ENCODE measurements at places on chromosomes 16 and 17.

- DNase-seq: no peak
Observed at GRCh38 chr17:83090444-83091256, 11.2 kb downstream of the METRNL start.

DNA sequence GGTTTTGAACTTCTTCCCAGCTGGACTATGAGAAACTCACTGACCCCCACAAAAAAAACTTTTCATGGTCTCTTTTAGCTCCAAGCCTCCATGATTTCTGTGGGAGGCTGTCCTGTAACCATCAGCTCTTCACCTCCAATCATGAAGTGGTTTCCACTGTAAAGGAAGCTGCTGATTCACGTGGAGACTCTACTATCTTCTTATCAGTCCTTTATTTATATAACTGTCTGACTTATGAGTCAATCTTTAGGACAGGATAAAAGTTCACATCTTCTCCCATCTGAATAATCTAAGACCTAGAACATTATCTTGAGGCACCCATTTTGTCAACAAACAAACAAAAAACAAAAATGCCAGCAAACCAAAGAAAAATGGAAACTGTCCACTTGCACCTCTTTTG lies 409.9 kb downstream of the SLC39A11 start:
- DNase-seq: no peak

- no peak for DNase-seq
Observed at GRCh38 chr17:76451506-76451905, 1.4 kb downstream of the UBE2O start.

DNA sequence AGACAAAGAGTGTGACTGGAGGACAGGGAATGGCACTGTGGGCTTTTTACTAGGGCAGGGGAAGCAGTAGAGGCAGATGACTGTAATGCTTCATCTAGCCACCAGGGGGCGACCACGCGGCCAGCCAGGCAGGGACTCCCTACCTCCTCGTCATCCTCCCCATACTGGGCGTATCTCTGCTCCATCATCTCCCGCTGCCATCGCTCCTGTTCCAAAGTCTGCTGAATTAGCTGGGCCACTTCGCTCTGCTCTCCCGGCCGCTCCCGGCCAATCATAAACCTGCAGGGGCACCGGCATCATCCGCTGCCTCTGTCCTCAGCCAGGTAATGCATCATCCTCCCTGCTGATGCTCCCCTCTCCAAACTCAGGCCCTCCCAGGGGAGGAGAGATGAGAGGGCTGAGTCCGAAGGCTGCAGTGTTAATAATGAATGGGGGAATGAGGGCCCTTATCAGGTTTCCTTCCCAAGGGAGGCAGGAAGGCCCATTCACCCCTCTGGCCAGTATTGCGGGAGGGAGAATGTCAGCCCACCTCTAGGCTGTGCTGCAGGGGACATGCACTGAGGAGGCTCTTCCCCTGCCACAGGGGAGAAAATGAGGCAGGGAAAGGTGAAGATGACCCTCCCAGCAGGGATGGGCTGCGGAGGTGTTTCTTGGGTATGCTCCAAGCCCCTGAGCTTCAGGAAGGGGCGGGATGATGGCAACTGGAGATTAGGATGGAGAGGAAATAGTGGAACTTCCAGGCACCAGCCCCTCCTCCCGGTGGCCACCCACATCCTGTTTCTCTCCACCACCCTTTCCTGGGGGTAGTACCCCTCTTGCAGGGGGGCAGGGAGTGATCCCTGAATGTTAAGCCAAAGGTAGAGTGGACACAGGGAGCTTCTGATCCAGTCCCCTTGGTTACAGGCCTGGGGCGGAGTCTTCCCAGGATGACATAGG lies 10.3 kb upstream of the SAMD14 start:
- DNase-seq: no peak

- DNase-seq: no peak
Observed at GRCh38 chr17:61282377-61282776, 117.3 kb upstream of the TBX2 start.

DNA sequence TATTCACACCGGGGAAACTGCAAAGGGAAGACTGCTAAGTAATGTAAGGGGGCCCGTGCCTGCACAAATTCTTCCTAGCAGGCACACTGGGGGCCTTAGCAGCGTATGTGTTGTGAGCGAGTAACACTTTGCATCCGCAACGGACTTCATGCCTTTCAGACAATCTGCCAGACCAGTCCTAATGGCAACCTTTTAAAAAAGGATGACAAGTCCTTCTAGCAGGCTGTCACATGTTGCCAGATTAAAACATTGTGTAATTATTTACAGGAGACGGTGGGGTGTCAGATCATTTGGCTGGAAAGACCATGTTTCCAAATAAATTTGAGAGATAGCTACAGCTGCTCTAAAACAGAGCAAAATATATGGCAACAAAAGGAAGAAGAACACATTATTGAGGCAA lies 46.1 kb downstream of the CPPED1 start:
- no peak for DNase-seq

DNA sequence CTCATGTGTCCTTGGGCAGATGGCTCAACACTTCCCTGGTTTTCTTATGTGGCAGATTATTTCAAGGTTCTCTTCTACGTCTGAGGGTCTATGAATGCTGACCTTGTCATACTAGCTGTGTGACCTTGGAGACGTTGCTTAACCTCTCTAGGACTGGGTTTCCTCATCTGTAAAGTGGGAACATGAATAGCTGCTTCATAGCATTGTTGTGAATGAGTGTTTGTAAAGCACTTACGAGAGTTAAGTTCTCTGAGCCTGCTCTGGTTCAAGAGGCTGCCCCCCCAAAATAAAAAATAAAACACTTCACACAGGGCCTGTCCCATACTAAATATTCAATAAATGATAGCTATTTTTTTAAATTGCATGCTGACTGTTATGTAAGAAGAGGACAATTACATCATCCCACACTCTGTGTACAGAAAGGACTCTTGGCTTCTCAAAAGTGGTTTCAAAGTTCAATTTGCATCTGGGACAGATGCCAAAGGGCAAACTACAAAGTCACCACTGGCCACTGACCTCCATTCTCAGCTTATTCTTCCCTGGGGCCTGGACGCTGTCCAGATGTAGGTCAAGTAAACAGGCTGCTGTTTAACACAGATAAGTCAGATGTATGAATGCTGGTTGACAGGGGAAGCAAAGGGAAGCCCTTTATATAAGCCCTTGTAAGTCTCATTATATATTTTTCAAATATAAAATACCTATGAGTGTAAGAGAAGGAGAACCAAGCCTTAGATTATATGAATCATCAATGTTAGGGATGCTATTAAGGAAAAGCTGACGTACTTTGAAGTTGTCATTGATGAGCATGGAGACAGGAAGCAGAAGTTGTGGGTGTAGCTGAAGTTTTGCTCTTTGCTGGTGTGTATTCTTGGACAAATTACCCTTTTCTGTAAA lies 15.4 kb upstream of the NDEL1 start:
- DNase-seq: no peak

DNA sequence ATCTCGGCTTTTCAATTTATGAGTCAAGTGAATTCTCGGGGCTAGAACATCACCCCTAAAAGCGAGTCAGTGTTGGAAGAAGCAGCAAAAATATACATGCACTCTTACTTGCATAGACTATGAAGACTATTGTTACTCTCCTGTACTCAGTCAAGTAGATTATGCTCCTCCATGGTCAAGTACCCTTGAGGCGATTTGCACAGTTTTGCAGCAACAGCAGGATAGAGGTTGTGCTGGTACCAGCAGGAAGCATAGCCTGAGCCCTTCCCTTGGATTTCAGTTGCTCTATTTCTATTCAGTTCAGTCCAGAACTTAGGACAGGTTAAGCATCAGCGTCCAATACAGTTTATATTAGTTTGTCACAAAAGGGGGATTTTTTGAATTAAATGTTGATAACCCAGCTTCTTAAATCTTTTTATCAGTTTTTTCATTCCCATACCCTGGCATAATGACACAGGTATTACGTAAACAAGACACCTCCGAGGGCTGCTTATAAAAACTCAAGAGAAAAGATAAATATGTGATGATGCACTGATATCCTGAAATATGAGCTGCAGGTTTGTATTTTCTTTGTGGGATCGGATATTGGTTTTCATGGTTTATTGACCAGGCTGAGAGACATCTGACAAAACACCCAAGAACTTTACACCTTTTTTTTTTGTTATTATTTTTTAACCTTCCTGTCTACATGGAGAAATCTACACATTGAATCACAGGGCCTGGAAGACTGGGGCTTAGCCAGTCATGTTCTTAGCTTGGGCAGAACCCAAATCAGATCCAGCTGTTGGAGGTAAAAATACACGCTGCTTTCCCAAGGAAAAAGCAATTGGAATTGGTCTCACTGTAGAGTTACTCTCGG lies 144.1 kb downstream of the PITPNC1 start:
- DNase-seq: peak; percentile 46

DNA sequence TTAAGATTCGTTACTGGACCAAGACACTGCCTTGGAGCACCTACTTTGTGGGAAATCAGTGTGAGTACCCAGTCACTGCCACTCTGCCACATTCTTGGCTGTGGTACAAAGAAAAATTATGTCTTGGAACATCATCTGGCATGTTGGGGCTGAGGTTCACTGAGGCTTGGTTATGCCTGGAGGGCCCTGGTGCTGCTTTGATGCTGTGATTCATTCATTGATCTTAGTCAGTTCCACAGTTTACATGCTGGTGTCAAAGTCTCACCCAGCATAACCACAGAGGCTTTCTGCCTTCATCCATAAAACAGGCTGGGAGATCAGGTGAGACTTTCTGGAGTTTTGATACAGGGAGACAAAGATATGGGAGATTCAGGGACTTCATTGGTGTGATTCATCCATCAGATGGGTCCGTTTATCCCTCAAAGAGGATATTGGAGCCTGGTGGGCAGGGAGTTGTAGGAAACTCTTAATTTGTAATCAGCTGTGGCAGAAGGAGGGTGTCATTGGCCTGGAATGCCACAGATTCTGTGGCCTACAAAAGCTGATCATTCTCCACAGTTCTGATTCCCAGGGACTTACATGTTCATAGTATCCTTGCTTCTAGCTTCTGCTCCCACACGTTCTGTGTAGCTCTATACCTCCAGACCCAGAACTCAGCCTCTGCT lies 322.5 kb downstream of the PMP22 start:
- no peak for DNase-seq

DNA sequence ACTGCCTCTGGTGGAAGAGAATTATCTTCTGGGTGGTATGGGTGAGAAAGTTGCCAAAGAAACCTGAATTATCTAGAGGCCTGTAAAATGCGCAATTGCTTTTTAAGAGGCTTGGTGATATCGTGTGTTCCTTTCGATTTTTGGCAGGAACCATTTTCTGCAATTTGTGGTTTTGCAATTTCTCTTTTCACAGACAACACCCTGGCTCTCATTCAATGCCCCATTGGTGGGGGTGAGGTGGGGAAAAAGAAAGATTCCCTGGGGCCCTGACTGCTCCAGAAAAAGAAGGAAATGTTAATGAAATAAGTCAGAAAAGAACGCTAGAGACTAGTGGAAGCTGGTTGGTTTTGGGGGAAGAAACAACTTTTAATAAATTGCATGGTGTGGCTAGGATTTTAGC lies 77.4 kb downstream of the ANKFN1 start:
- DNase-seq: no peak

DNA sequence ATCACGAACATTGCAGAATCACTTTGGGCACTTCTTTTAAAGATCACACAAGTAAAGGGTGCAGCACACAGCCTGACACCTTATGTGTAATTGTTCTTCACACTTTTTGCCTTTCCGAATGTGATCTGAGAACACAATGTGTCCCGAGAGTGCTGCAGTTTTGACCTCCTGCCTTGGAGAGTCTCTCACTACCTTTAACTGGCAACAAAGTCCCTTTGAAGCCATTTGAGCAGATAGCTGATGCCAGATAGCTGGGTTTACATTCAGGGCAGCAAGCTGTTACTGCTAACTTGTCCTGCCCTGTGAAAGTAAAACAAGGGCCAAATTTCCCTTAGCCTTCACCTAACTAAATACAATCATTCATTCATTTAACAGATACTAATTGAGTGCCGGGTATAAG lies 411.0 kb upstream of the DYNLRB2 start:
- DNase-seq: no peak

- DNase-seq: no peak
Observed at GRCh38 chr16:78390092-78390491, 290.6 kb downstream of the WWOX start.

DNA sequence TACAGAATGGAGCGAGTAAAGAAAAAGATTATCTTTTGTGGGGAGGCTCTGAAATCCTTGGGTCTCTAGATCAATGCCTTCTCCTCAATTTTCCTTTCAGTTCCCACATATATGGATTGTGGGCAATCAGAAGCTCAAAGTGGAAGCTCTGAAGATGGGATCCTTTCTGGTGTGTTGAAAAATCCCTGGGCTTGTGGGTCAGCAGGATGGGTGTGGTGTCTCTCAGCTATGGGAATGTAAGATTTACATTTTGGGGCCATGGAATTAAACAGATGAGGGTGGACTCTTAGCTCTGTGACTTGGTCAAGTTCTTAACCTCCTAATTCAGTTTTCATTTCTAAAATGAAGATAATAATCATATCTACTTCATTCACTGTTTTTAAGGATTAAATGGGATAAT lies 231.9 kb upstream of the CA10 start:
- no peak for DNase-seq

GRCh38 chr17:65355246-65355645 lies 206.2 kb downstream of the AXIN2 start:
- DNase-seq: no peak

DNA sequence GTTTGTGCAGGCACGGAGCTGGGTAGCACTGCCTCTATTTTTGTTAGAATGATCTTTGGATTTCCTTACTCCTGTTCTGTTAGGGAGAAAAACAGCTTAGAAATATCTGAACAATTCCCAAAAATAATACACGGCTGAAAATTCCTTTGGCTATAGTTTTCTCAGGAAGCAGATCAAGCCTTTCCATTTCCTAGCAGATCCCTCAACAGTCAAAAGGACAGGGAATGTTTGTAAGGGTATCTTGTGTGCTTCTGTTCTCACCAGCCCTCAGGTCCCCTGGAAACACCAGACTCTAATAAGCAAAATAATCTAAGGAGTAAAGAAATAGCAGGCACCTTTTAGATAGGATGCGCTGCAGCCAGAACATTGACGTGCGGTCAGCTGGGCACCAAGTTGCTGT lies 30.5 kb upstream of the WSB1 start:
- DNase-seq: no peak

- no peak for DNase-seq
Observed at GRCh38 chr16:424623-425081, 797 bp upstream of the RAB11FIP3 start.

- peak; percentile 99 for DNase-seq
Observed at GRCh38 chr16:3134338-3135125, at the start of gene ZNF213. TSS of gene ZNF213 (plus strand) at chr16:3135029. CDS start at chr16:3137281, 2,252 bp downstream.
